ENCODE measurements at places on chromosomes 5 and 9. TPM values are rescaled to one million over a fixed set of nuclear protein-coding genes. Genes with fewer than 3 reads are reported as not detected.

SLC45A2 gene
- 0.17 TPM for polyA plus RNA-seq

GABRG2 gene
- 0.16 TPM for polyA plus RNA-seq

ELL2 gene
- 3.2 TPM for polyA plus RNA-seq

GRCh38 chr5:102411-103043 is 10.6 kb downstream of the PLEKHG4B start:
- DNase-seq = no peak

- DNase-seq = peak; percentile 81
Measured at GRCh38 chr5:112995764-112996618, 19.4 kb downstream of the DCP2 start.

DNA sequence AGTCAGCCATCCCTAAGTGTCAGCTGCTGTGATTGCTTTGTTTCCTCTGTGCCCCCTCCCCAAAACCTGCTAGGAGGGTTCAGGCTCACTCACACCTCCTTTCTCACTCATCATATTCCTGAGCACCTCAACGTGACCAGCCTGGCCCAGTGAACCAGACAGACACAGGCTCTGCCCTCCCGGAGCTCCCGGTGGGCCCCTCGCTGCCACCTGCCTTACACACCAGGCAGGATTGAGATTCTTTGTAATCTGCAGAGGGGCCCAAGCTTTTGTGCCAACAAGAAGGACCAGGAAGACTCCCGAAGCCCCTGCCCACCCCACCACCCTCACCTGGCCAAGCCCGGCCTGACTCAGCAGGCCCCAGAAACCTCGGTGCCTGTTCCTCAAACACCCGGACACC is 87.8 kb downstream of the NTNG2 start:
- no peak for DNase-seq

GRCh38 chr9:128102861-128103588 is 24.5 kb downstream of the PTGES2 start:
- no peak for DNase-seq

DNA sequence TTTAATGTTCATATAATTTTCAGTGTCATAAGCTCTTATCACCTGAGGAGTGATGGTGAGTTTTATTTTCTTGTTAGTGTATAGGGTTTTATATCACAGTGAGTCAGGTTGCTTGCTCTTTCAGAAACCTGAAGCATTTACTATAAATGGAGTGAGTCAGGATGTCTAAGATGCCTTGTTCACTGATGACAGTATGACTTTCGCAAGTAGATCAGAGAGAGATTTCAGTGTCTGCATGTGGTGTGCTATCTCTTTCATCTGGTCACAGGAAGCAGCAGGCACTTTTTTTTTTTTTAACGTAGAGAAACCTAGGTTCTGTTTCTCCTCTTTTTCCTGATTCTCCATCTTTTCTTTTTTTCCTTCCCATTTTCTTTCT is 237.1 kb downstream of the DMRTA1 start:
- DNase-seq = no peak

DNA sequence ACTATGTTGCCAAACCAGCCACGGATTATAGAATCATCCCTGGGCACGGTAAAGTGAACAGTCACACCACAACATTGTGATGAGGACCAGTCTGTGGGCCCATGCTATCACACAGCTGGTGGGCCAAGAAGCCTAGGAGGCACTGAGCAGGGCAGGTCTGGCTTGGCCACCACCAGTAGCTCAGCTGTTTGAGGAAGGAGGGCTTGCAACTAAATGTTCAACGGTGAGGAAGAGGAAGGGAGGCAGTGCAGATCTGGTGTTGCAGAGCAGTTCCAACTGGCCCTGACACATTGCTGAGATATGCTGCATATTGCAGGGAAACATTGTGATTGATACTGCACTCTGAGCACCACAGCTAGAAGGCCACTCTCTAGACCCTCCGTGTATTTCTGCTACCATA is 77.9 kb upstream of the ATG10 start:
- DNase-seq = no peak

GRCh38 chr9:127662617-127663016 is 44.2 kb upstream of the CFAP157 start:
- no peak for DNase-seq

Data from muscle of arm (tissue), 14 donors.